ENCODE measurements at places on chromosomes 3 and 15.
A peak's percentile ranks its signal among the peaks of the same experiment; 100 is the strongest.

- no peak for DNase-seq
Observed at GRCh38 chr3:143771258-143771657, 77.0 kb downstream of the SLC9A9 start.

DNA sequence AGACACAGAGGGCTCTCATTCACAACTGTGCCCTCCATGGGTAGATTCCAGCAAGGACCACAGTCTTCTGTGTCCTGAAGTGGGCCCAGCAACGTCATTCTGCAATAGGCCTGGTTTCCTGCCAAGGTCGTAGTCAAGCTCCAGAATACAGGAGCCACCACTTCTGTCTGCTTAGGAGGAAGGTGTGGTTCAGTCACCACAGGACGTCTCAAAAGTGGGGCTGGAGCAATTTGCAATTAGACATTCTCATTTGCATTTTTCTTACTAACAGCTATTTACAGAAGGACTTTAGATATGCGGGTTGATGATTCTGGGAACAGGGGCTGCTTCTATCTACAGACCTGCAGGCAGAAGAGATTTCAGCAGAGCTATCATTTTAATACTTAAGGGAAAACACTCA, 58.7 kb upstream of the MYRIP start:
- DNase-seq, result no peak

GRCh38 chr3:12986986-12987385, 86.2 kb downstream of the IQSEC1 start:
- DNase-seq, result peak; percentile 67

DNA sequence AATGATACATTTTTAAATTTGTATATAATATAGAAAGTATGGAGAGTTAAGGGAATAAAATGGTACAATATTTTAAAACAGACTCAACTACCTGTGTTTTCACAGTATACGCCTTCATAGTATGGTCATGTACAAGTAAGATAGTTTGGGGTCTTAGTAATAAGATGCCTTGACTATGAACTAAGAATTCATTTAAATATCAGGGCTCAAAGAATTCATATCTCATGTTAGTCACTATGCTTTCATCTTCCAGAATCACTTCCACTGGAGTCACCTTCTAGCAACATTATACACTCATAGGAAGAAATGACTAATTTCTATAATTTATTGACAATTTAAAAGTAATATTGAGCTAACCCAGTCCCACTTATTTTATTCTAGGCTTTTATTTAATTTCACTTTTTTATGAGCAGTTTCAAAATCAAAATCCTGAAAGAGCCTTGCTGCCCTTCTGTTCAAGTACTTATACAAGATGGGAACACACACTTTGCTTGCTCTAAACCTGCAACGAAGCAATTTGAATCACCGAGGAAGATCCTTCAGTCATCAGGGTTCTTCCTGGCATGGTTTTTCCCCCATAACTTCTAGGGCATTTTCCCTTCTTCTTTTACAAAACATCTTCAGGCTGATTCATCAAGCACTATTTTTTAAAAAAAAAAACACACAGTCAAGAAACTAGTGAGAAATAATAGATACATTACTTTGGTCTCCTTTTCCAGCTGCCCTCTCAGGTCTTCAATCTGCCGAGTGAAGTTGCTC, 94.1 kb downstream of the MYH15 start:
- DNase-seq, result no peak

GRCh38 chr3:194061421-194062030, 74.4 kb upstream of the HES1 start:
- no peak for DNase-seq

- no peak for DNase-seq
Observed at GRCh38 chr15:89495638-89496145, 691 bp downstream of the RHCG start.

GRCh38 chr3:18307529-18307928, 117.6 kb downstream of the SATB1 start:
- DNase-seq, result no peak

Data from neural progenitor cell (in vitro differentiated cells).